ENCODE measurements at places on chromosomes 11 and 22.

- no peak for DNase-seq
These were observed 70.3 kb downstream of the TNRC6B start for GRCh38 chr22:40247976-40248375.

DNA sequence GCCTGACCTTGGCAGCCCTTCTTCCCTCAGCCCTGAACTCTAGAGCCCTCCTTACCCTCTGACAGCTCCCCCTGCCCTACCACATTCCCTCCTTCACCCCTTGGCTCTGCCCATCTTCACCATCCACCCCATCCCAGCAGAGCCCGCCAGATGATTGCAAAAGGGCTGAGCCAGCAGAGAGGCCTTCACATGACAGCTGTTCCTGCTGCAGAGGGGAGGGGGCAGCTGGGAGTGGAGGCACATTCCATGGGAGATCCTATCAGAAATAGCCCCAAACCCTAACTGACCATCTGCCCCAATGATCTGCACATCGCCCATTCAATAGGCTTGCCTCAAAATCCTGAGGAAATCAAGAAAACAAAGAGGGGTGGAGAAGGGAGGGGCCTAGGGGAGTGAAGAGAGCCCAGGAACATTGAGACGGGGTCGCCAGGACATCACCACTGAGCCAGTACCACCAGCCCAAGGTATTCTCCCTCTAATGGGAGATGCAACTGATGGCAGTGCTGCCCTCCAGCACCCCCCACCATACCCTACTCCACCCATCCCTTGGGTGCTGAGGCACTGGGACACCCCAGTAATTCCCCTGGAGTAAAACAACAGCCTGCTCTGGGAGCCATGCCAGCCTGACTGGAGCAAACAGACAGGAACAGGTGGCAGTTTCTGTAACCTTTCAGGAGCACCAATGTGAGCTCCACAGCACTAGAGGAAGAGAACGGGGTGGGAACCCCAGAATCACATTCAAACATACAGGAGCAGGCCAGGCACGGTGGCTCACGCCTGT, 8.0 kb upstream of the AHNAK start:
- DNase-seq: no peak

- DNase-seq: no peak
These were observed 46.0 kb downstream of the PLEKHA7 start for GRCh38 chr11:16968196-16968595.

DNA sequence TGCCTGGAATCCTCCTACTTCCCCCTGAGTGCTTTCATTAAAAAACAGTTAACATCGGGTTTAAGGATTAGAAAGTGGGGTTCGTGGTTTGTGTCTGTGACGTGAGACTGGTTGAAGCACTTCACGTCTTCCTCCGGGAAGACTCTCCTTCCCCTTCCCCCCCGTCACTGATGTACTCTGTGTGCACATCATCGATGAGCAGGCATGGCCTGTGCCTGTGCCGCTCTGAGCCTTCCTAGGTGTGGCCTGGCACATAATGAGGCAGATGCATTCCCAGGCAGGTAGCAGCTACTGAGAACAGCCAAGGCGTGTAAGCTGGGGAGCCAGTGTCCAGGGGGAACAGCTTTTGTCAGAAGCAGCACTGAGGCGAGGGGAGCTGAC, 93.8 kb downstream of the BCR start:
- DNase-seq: no peak

DNA sequence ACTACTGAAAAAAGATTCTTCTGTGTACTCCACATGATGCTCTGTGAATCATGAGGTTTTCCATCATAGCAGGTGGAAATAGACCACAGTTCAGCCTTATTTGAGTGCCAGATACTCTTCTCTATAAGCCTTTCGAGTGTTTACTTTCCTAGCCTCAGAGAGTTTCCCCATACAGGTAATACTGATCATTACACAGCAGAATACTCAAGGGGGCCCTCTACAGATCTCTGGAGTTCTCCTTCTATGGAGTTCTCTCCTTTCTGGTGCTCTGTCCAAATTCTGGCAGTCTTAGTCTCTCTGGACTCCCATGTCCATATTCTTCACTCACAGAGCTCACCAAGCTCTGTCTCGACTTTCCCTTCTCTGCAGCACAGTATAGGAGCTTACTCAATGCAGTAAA, 175.7 kb upstream of the CARD18 start:
- peak; percentile 48 for DNase-seq

DNA sequence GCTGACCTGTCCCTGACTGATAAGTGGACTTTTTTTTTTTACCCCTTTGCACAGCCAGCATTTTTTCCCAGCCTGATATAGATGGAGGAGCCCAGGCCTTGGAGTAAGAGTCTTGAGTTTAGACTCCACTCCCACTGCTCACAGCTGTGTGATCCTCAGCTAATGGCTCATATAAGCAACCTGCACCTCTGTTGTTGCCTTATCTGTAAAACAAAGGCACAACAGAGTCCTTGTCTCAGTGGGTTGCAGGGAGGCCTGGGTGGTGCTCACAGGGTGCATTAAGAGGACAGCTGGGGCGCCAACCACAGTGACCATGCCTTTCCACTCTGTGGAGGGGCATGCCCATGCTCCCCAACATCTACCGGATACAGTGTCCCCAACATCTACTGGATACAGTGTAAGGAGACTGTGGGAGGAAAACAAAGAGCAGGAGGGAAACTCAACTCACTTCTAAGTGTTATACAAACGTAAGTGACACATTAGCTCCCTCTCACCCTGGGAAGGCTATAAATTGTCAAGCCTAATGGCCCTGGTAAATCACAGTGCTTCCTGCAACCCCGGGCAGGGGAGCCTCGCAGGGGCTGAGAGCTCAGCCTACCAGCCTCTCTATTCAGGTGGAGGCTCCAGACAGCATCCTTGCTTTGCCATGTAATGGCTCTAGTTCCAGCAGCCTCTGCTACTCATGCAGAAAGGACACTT, 109.5 kb downstream of the TENM4 start:
- no peak for DNase-seq

DNA sequence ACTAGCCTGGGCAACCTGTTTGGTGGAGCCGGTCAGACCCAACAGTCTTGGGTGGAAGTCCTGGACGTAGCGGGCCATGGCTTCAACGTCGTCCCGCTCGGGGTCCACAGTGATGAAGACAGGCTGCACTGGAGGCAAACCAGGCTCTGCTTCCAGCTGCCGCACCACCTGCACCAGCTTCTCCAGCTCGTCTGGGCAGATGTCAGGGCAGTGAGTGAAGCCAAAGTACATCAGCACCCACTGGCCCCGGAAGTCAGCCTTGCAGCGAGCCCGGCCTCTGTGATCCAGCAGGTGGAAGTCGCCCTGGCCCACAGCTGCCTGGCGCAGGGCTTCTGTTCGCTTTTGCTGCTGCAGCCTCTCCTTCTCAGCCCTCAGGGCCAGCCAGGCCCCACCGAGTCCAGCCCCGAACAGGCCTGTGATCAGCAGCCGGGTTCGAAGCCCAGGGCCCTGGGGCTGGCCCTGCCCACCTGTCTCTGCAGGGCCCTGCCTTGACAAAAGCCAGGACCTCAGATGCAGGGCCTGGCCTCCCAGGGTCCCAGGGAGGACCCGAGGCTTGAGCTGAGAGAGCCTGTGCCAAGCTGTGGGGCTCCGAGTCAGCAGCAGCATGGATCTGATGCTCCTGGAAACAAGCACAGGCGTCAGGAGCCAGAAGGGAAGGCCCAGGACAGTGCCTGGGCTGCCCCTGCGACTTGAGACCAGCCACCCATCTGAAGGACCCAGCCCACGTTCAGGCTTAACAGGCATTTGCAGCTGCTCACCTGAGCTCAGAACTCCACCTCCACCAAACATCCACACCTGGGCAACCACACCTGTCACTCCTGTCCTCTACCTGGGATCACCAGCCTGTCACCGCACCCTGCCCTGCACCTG, 1.4 kb downstream of the SCO2 start:
- DNase-seq: no peak

DNA sequence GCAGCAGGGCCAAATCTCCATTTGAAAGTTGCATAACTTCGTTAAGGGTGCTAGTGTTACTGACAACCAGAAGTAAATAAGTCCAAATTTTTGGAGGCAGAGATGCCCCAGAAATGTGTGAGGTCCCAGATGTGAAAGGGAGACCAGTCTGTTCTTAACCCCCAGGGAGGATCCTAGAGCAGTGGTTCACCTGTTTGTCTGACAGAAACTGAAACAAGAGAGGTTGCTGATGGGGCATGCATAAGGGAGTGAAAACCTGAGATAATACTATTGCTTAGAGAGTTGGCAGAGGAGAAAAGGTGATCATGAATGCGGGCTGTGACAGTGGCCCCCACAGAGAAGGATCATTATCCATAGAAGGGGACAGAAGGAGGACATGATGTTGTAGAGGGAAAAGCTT, 3.8 kb downstream of the CBLIF start:
- no peak for DNase-seq

- no peak for DNase-seq
These were observed 95.0 kb downstream of the PDHX start for GRCh38 chr11:35011389-35011788.

DNA sequence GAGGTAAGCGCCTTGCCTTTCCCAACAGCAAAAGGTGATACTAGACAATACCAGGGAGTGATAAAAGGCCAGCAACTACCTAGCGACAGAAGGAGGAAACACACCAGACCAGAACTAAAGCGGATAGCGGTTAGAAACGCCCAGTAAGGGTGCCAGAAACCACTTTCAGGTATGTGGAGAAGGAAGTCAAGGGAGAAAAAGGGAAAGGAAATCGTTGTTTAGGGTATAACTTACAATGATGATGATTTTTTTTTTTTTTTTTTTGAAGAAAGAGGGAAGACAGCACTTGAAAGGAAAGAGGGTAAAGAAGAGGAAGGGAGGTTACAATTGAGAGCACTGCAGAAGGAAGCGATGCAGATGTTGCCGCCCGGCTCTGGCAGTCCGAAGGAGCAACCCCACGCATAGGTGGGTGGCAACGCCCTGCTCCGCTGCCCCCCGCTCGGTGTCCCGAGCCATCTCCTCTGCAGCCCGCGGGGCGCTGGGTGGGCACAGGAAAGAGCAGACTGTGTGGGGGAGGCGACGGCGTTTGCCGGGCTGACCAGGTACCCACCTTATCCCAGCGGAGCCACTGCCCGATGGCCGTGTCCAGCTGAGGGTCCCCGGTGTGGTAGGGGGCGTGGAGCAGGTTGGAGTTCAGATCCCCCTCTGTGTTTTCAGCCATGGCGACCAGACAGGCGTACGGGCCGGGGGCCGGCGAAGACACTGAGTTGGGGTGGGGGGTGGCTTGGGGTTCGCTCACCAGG, 561 bp downstream of the PGM2L1 start:
- DNase-seq: peak; percentile 28

GRCh38 chr11:36746886-36747710, 149.1 kb upstream of the RAG2 start:
- DNase-seq: peak; percentile 49

- DNase-seq: no peak
These were observed 4.8 kb upstream of the MRTFA start for GRCh38 chr22:40641269-40641668.

DNA sequence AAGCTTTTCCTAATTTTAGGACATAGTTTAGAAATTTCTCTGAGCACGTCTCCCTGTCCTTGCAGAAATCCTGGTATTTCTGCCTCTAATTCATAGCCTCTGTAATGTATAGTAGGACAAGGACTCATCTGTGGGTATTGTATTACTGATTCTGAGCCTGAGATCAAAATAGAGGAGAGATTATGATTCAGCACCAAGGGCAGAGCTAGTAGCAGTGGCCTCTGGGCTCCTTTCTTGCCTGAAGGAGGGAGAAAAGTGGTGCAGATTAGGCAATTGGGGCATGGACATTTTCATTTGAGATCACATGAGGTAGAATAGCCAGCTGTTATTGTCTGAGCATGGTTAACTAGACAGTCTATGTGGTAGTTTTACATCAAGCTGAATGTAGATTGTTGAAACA, 2.8 kb downstream of the MADD start:
- no peak for DNase-seq

GRCh38 chr11:20177136-20177535, 16.9 kb upstream of the DBX1 start:
- no peak for DNase-seq

GRCh38 chr11:32888805-32889204, 3.8 kb upstream of the QSER1 start:
- DNase-seq: no peak

- no peak for DNase-seq
These were observed at the start of gene OR52H1 for GRCh38 chr11:5548440-5548839. Gene OR52H1 (minus strand): TSS chr11:5548540. CDS start chr11:5545505, 3,035 bp downstream.

DNA sequence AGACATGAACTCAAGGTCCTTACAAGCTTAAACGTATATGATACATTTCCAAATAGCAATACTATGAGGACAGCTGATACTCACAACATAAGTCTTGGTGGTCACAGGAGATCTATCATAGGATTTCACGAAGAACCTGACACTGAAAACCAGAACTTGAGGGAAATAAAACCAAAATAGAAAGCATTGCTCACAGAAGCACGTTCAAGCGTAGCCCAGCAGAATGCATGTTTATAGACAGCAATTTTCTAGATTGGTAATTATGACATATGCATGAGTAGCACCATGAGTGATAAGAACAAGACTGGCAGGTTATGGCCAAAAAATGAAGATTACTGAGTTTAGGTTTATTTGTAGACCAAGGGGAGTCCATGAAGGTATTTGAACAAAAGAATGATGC, 243.5 kb downstream of the ETS1 start:
- no peak for DNase-seq

- peak; percentile 28 for DNase-seq
These were observed 2.2 kb downstream of the CALCA start for GRCh38 chr11:14969901-14970323.

- DNase-seq: no peak
These were observed 9.0 kb downstream of the FAM76B start for GRCh38 chr11:95780544-95780943.

Data from NCI-H510A (cell line).